ENCODE measurements at places on chromosomes 4 and X.

GRCh38 chrX:108261549-108262203 lies 170.1 kb downstream of the ATG4A start:
- DNase-seq, result no peak

GRCh38 chr4:14908635-14909034 lies 93.6 kb upstream of the CPEB2 start:
- no peak for DNase-seq

- DNase-seq, result no peak
Observed at GRCh38 chr4:23909671-23910070, 19.8 kb upstream of the PPARGC1A start.

GRCh38 chrX:11640089-11640488 lies 25.6 kb downstream of the ARHGAP6 start:
- no peak for DNase-seq

DNA sequence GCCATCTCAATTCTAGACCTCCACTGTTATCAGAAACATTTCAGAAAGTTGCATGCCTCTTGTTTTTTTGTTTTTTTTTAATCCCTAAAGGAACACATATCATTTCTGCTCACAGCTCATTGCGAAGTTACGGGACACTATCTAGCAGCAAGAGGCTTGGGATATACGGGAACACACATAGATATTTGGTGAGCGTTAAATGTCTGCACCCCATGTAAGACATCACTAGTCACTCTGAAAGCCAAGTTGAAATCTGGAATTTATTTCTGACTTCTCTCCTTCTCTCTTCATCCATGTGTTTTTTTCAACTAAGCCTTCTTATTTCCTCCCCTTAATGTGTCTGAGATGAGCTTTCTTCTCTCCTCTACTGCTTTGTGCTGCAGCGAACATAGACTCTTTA lies 683.7 kb downstream of the PDHA2 start:
- no peak for DNase-seq

DNA sequence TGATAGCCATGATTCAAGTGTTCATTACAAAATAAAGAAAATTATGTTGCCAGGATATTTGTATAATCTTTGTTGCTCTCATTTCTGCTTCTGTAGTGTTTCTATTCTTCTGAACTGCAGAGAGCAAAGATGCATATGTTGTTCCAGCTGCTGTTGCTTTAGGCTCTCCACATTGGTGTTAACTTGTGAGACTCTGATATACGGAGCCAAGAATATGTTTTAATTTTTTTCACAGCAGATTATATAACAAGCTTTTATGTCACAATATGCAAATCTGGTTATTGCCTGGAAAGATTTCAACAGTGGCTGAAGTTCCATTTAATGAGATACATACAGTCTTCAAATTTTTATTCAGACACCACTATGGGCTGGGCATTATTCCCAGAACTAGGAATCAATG lies 655.0 kb downstream of the GRXCR1 start:
- no peak for DNase-seq

DNA sequence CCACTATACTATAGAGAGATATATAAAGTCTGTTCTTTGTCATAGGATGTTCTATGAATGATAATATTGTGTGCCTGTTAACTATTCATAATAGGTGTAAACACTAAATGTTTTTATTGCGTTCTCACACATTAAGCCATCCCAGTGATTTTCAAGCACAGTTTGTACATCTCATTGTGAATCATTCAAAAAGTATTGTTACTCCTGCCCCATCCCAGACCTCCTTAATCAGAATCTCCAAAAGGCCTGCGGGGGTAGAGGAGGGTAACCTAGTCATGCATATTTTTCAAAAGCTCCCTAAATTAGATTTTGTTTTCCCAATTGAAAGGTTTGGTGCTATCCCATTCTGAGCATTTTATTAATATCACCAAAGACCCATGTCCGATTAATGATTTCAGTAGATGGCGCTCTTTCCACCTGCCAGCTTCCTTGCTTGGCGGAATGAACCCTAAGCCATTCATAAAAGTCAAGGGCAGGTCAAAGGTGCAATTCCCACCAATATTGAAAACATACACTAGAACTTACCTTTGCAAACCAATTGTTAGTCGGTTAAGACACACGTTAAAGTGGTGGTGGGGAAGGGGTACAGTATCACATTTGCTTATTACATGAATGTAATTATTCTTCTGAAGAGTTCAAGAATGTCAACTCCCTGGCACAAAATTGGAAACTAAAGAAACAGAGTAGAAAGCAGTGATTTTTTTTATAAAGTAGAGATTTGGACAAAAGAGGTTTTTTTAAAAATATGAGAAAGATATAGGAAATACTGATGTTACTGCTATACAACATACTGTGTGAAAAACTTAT lies 5.8 kb upstream of the TET2 start:
- DNase-seq, result no peak

DNA sequence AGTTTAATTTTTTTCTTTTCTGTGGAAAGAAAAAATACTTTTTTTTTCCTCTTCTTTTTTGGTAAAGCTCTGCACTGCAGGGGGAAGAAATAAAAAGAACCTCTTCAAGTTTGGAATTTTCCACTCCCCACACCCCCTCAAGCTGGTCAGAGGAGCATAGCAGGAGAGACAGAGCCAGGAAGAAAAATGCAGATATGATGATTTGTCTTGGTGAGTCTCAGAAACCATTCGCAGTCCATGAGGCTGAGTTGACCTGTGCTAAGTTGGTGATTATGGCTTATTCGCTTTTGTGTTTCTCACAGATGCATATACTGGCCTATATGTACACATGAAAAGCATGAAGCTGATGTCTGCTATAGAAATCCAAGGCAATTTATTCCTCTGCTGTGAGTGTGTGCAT lies 205.9 kb downstream of the LDB2 start:
- DNase-seq, result no peak

GRCh38 chr4:70356185-70356584 lies 4.4 kb upstream of the SMR3A start:
- DNase-seq, result no peak

GRCh38 chrX:55546956-55547355 lies 57.3 kb upstream of the USP51 start:
- no peak for DNase-seq

- no peak for DNase-seq
Observed at GRCh38 chr4:24103434-24104157, 213.7 kb upstream of the PPARGC1A start.

GRCh38 chr4:153166716-153167501 lies 37.3 kb upstream of the TRIM2 start:
- no peak for DNase-seq

DNA sequence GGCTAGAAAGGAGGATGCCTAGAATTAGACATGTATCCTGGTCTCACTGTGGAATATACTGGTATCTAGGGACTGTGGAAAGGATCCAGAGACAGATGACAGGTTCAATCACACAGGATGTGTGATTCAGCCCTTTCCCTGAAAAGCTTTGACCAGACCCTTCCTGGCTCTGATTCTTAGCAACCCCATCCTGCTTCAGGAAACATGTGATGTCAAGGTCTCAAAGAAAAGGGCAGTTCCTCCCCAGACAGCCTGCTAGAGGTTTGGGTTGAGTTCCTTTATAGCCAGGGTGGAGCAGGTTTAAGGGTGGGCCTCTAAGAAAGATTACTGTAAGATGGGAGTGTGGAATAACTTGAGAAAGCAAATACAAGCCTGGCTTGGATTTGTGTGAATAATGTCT lies 3.0 kb downstream of the BMP15 start:
- no peak for DNase-seq

- no peak for DNase-seq
Observed at GRCh38 chr4:78880874-78881492, 58.3 kb downstream of the PAQR3 start.

- no peak for DNase-seq
Observed at GRCh38 chr4:14396183-14396582, 606.1 kb upstream of the CPEB2 start.

- no peak for DNase-seq
Observed at GRCh38 chr4:138449938-138450337, 207.8 kb upstream of the SLC7A11 start.

- no peak for DNase-seq
Observed at GRCh38 chrX:17161991-17162390, 213.0 kb upstream of the NHS start.

GRCh38 chr4:566508-567295 lies 9.4 kb downstream of the TMEM271 start:
- peak; percentile 6 for DNase-seq

DNA sequence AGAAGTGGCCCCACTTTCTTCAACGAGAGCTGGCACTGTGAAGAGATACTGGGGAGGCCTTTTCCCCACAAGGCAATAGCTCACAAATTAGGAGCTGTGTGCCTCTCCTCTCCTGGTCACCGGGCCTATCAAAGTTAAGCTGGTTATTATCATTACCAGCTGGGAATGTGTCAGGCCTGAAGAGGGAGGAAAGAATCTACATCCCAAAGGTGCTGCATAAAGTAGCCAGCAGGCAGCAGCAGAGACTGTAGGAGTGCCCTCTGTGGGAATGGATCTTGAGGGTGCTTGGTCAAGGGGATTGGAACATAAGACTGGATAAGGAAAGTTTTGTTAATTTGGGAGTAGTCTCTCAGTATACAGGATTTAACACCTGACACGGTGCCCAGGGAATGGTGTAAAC lies 9.1 kb upstream of the TMPRSS11D start:
- no peak for DNase-seq

GRCh38 chr4:40514497-40514951 lies 115.1 kb downstream of the RBM47 start:
- peak; percentile 9 for DNase-seq

DNA sequence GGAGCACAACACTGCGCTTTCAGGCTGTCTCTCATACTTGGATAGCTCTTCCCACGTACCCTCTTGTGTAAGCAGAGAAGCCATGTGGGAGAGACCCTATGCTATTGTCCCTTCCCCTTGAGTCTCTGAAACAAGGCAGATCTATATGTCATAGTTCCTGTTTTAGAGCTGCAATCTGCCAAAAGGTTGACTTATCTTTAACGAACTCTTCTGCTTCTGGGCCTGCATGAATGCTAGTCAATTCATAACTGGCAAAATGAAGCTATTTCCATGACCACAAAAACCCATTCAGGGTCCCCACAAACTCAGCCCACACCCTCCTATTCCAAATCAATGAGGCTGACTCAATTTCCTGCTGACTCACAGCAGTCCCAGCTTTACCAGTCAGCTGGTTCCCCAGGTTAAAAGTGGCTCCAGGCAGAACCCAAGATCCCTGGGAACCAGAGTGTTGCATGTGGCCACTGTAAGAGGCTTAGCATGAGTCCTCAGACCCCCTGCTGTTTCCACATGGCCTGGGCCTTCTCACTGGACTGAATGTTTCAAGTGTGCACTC lies 25.3 kb upstream of the SOD3 start:
- DNase-seq, result no peak

DNA sequence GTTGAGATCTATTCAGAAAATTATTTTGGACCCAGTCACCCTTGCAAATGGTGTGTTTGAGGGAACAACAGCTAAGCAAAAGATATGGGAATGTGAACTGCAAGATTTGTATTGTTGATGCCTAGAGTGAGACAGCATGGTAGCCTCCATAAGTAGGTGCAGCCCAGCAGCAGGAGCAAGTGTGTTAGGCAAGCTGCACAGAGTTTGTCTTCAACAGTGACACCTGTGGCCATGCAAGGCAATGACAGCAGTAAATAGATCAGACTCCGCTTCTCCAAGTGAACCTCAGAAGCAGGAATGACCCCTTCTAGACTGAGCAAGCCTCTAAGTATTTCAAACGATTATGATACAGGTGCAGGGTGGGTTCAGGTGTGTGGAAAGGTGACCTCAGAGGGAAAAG lies 133.4 kb upstream of the MSX1 start:
- no peak for DNase-seq

GRCh38 chr4:128163177-128164117 lies 102.3 kb downstream of the LARP1B start:
- DNase-seq, result no peak

GRCh38 chr4:142473218-142473959 lies 372.7 kb downstream of the INPP4B start:
- DNase-seq, result no peak

- DNase-seq, result no peak
Observed at GRCh38 chrX:14729058-14729457, 143.8 kb downstream of the FANCB start.

DNA sequence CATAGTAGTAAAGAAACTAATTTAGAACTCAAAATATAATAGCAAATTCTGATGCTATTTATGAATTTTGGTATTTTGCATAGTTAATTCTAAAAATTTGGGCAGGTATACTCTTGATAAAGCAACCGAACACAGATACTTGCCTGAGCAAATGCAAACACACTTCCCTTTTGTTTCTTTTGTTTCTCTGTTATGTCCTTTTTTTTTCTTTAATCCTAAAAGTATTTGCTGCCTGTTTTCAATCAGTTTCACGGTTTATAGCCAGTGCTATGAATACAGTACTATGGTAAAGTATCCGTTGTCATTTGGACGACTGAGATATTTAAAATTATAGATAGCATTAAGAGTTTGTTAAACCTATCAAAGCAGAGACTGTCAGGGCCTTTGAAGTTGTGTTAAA lies 84.3 kb upstream of the HPRT1 start:
- no peak for DNase-seq

DNA sequence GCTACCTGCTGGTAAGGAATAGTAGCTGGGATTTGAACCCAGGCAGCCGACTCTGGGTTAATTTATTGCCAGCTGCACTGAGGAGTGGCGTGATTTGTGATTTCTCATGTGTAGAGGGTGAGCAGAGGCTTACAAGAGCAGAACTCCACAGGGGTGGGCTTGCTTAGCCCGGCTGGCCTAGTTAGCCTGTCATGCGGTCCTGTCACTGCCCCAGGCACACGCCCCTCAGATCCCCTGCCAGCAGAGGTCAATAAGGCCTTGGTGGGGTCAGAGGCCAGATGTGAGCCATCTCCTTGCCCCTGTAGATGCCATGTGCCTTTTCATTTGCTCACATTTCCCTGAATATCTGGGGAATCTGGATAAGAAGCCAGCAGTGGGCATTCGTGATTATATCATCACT lies 13.4 kb downstream of the NSDHL start:
- DNase-seq, result no peak

GRCh38 chr4:173991316-173991715 lies 292.2 kb downstream of the FBXO8 start:
- no peak for DNase-seq

GRCh38 chrX:65643531-65644052 lies 23.9 kb upstream of the MSN start:
- no peak for DNase-seq

DNA sequence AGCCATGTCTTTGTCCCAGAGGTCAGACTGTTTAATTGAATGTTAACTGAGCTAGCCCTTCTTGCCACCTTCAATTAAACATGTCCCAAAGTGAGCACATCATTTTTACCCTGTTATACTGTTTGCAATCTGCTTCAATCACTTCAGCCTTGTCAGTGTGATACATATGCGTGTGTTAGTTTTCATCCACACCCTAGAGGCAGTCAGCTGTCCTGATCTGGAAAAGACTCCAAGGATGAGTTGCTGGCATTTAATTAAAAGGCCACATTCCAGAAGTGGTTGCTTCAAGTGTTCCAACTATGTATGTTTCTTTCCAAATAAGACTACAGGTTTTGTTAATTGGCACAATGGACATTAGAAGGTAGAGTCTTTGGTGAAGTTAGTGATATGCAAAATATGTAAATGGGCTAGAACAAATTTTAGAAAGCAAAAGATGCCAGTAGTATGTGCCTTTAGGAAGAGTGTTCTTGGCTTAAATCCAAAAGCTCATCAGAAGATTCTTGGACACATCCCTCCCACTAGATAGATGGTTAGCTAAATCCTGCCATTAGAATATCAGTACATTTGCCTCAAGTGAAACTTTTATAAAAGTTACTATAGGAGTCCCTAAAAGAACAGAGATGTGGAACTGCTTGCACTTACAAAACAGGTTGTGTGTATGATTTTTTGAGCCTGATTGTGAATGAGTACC lies 79.5 kb upstream of the SLIT2 start:
- DNase-seq, result no peak
